SHP77 (cell line): ENCODE measurements at places on chromosomes 2 and 18.

GRCh38 chr2:132654968-132655367 lies 15.0 kb downstream of the LYPD1 start:
- no peak for DNase-seq

DNA sequence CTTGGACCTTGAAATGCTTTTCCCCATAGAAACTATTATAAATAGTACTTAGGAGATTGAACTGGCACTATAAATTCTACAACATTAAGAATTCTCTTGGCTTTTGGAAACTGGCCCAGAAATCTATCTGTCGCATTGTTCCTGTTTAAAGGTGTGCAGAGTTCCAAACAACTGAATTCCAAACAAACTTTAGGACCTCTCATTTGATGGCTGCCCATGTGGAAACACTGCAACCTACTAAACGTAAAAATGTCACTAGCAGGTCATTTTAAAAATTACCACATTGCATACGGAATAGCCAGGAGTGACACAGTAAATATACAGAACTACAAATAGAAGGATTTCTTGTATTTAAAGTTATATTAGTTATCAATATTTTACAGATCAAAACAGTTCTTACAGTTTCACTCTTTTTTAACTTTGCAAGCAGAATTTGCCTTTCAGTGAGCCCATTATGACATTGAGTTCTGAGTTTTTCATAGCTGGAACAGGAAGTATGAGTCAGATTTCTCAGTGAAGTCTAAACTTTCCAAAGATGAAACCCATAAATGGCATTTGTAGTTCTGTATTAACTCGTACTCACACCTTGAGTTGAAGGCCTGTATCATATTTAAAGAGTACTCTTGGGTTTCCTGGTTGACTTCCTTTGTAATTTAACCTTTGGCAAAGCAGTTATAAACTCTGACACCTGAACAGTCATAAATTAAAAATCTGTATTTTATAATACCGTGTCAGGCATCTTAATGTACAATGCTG lies 142.3 kb upstream of the BOD1L2 start:
- DNase-seq = no peak

DNA sequence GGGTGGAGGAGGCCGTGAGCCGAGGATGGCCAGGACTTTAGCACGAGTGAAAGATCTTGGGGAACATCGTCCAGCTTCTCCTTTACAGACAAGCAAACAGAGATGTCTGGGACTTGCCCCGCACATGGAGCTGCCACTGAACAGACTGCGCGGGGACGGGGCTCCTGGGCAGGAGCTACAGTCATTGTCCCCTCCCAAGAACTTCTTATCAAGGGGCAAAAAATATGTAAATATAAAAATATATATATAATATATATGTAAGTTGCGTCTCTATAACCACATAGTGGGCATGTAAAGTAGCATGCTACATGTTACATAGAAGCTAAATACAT lies 245.0 kb upstream of the SALL3 start:
- no peak for DNase-seq

DNA sequence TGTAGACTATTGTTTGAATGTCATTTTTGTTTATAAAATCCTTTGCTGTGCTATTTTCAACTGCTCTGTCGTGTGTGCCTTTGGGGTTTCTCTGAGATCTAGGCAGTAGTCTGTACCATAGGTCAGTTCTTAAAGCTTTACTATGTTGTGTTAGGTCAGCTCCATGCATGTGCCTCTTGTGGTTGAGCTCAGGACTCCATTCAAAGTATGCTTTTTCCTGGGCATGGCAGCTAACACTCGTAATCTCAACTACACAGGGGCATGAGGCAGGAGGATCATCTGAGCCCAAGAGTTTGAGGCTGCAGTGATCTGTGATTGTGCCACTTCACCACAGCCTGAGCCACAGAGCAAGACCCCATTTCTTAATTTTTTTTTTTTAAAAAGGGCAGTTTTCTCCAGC lies 174.4 kb upstream of the SPHKAP start:
- DNase-seq = no peak

GRCh38 chr2:128380961-128381938 lies 62.6 kb upstream of the HS6ST1 start:
- no peak for DNase-seq

DNA sequence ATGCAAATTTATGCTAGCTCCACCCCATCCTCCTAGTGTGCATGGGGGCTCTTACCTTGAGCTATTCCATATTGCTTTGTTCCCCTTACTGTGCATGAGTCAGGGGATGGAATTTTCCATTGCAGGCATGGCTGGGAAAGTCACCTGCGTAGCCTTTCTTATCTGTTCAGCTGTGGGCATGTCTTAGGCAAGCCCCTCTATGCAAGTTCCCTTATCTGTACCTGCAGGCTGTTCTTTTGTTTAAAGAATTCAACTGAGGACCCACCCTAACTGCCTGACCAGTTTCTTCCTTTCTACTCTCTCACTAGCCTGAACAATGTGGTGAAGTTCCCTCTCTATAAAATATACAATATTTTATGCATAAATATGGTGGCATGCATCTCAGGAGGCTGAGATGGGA lies 54.2 kb upstream of the CDCA7 start:
- no peak for DNase-seq

DNA sequence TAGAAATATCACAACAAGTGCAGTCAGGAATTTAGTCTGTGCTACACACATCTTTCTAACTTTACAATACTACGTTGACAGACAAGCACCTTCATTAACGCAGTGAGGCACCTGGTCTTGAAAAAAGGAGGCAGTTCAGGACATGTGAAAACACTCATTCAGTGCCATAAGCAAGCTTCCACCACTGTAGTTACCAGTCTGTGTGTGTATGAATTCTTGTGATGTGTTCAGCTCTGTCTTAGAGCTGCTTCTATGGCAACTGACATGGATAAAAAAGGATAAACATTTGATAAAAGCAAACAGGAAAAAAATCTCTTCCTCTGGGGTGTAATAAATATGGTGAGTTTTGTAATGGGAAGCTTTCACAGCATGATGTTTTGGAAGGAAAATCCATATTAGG lies 623.8 kb upstream of the NXPH2 start:
- DNase-seq = no peak

DNA sequence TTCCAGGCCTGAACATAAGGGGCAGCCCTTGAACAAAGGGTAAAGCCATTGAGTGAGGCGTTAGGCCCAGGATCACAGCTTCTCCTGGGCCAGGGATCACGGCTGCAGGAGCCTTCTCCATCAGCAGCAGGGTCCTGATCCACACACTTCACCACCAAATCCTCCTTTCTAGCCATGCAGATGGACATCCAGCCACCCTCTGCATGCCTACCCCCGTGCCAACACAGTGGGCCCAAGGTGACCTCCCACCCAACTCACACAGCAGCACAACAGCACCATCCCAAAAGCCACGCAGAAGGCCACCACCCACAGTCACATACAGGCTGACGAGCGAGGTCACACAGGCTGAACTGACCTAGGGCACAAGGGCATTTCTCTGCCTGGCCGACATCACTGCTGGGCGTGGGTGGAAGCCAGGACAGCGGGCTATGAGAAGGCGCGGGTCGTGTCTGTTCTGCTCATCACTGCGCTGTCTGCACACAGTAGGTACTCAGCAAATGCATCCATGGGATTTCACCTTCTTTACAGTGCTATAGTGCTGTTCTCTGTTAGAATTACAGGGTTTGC lies 31.2 kb downstream of the TFCP2L1 start:
- no peak for DNase-seq

DNA sequence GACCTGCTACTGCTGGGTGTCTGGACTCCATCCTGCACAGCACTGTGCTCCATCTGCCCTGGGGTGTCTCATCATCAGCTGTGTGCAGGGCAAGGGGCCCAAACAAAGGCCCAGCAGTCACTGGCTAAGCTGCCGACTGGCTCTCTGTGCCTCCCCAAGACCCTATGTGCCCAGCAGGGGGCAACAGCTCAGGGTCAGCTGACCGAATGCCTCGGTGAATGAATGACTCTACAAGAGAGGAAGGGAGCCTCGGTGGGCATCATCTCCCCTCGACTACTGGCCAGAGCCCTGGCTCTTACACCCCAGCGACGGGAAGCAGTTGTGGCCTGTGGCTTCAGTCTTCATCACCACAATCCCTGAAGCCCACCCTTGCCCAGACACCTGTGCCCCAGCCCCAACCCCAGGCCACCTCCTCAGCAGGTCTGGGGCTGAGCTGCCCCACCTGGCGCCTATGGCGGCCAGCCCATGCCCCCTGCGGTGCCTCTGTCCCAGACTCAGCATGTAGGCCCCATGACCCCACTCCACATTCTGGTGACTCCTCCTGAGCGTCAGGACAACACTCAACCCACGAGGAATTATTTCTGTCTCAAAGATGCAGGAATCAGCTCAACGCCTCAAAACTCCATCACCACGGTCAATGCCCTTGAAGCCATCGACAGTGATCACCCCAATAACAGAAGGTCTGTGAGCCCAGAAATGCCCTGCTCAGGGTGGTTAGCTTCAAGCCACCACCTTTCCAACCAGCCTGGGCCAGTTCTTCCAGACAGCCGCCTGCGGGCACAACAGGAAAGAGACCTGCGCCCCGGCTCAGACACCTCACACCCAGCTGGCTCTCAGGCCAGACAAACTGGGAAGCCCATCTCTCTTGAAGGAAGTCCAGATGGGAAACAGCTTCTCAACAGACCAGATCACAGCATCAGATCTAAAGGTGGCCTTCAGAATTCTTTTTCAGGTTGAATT lies 1.6 kb upstream of the GPR17 start:
- DNase-seq = no peak

- DNase-seq = no peak
Observed at GRCh38 chr2:7057865-7058400, 140.7 kb downstream of the RNF144A start.

DNA sequence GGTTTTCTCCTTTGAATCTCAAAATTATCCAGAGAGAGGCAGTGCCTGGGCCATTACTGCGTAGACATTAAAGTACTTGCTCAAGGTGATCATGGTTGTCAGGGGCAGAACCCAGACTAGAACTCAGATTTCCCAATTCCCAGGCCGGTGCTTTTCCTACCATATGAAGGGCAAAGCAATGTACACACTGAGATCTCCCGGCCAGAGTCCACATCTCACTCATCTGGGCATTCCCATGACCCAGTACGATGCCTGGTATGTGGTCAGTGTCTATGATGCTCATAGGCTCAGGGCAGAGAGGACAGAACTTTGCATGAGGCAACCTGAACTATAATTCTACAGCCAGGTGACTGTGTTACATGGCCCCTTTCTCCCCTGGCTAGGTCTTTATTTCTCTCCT lies 531.4 kb downstream of the TDRD15 start:
- no peak for DNase-seq

DNA sequence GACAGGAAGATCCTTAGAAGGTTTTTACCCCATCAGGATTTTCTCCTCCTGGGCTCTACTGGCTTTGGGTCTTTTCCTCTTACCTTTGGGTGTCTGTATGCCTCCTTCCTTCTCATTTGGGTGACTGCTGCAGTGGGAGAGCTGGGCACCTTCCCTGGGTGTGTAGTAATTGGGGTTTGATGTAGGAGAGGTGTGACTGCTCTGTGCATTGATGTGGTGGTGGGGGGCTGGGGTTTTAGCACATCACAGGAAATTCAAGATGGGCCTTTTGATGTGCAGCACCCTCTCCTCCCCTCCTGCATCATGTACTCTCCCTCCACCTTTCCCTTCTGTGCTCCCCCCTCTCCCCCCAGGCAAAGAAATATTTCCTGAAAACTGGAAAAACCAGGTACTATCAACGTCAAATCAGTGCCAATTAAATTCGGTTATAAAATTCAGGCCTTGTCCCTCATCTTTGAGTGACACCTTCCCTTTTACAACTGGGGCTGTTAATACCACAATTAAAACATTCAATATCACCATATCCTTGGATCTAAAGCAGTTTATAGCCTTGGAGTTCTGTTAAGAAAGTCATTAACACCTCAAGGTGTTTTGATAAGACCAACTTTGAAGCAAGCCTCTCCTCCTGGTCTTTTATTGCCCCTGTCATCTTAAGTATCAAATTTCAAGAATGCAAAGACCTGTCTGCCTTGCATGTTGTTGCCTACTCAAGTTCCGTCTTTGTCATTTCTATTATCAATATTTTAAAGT lies 23.3 kb downstream of the EDAR start:
- DNase-seq = no peak

GRCh38 chr18:23365602-23366001 lies 87.5 kb upstream of the RIOK3 start:
- DNase-seq = no peak

GRCh38 chr2:233462202-233462785 lies 104.3 kb downstream of the USP40 start:
- DNase-seq = no peak

- no peak for DNase-seq
Observed at GRCh38 chr2:120964819-120965218, 229.2 kb downstream of the GLI2 start.

DNA sequence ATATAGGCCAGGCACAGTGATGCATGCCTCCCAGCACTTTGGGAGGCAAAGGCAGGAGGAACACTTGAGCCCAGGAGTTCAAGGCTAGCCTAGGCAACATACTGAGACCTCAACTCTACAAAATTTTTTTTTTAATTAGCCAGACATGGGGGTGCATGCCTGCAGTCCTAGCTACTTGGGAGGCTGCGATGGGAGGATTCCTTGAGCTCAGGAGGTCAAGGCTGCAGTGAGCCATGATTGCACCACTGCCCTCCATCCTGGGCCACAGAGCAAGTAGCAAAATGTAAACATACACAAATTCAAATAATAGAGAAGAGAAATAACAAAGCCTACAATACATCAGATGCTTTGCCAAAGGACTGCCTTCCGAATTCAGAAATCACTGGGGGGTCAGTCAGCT lies 7.0 kb upstream of the SP3 start:
- no peak for DNase-seq

- DNase-seq = no peak
Observed at GRCh38 chr2:37864217-37864616, 60.9 kb upstream of the RMDN2 start.

GRCh38 chr18:57819671-57820460 lies 16.8 kb upstream of the ATP8B1 start:
- DNase-seq = peak; percentile 89

DNA sequence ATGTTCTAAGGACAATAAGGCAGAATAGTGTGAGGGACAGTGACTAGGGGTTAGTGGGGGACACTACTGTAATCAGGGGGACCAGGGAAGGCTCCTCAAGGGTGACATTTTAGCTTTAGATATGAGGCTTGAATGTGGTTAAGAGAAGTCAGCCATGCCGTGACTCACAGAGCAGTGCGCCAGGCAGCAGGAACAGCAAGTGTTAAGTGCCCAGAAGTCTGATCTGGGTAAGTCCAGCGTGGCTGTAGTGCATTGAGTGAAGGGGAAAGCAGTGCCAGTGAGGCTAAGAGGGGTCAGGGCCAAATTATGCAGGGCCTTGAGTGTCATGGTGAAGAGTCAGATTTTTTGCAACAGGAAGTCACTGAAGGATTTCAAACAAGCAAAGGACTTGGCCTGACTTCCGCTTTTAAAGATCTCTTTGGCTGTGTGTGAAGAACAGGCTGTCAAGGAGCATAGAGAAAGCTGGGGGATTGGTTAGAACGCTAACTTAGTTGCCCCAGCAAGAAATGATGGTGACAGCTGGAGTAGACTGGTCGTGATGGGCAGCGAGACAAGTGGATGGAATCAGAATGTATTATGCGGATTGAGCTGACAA lies 151.5 kb downstream of the MSH2 start:
- DNase-seq = no peak

DNA sequence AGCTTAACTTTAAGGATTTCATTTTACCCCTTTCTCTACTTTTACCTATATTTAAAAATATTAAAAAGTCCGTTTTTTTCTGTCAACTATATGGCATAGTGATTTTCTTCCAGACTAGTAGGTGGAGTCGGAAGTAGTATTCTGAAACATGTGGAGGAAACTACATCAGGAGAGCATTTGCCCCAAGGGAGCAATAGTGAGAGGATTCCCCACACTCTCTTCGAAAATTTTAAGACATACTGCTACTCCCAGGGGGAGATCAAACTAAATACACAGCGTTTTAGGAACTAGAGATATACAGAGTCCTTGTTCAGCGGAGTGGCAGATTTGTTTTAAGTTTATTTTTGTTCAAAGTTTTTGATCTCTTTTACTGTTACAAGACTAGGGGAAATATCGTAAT lies 40.6 kb downstream of the METAP1D start:
- DNase-seq = no peak
